Caco-2 (cell line): ENCODE measurements at places on chromosomes 2 and 18.

DNA sequence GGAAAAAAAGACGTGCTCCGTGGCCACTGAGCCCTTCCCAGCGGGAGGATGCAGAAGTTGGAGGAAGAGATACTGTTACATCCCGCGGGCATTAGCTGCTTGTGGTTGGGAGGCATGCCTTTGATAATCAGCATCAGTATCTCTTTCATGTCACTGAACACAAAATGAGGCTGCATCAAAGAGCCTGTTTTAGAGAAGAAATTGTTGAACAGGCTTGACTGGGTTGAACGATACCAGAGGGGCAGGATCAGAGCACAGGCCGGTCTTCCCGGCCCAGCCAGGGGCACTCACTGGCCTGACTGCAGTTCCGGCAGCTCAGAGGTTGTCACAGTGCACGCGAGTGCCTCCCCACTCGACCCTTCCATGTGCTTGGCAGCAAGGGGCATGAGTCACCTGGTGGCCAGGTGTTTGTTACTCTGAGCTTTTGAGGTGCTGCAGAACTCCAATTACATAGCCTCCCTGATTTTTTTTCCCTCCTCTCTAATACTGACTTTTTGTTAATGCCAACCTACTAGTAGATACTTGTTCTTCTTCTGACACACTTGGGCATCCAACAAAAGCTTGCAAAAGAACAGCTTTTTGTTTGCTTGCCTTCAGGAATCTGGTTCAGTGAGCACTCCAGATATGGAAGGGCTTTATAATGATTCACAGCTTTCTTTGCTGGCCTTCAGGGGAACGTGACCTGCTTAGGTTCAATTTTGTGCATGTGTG lies 121.6 kb downstream of the VAPA start:
- DNase-seq: peak; percentile 24

GRCh38 chr2:43276962-43277391 lies 50.6 kb upstream of the ZFP36L2 start:
- DNase-seq: no peak

GRCh38 chr2:160156100-160156499 lies 44.0 kb downstream of the ITGB6 start:
- no peak for DNase-seq

DNA sequence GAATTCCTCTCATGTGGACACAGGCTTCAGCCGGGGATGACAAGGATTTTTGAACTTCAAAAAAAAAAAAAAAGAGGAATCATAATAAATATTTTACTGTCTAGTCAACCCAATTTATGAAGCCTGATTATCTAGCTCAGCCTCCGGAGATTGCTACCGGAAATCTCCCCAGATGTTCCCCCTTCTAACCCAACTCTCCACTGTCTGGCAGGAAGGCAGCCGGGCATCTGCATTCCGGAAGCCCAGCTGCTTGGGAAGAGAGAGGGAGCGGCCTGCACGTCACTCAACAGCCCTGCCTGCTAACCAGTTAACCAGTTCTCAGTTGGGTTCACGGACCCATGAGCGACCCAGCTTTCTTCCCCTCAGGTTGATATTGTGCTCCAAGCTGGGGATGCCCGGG lies 87.2 kb upstream of the POU3F3 start:
- no peak for DNase-seq

DNA sequence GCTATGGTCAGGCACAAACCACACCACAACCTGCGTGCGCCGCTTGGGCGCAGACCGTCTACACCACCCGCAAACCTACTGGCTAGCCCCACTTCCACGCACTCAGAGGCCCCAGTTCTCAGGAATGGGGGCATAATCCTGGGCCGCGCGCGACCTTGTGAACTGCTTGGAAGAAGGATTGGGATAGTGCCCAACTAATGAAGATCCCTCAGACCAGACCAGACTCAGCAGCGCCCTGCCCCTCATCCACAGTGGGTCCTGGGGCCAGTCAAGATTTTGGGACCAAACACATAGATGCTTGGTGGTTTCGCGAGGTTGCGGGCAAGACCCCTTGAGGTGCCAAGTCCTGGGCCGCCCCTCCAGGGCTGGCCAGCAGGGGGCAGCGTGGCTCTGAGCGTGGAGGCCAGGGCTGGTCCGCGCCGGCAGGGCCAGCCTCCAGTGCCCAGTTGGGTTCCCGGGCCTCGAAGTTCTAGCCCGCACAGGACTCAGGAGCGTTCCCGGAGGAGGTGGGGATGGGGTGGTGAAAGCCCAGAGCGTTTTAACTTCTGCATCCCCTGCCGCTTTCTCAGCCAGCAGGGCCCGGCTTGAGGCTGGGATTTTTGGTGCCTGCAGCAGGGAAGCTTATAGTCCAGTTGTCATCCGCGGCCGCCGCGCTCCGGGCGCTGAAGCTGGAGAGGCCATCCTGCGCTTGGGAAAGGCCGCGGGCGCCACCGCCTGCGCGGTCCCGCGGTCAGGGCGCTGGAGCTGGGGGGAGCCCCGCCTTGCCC lies 8.3 kb downstream of the OSR1 start:
- peak; percentile 31 for DNase-seq

DNA sequence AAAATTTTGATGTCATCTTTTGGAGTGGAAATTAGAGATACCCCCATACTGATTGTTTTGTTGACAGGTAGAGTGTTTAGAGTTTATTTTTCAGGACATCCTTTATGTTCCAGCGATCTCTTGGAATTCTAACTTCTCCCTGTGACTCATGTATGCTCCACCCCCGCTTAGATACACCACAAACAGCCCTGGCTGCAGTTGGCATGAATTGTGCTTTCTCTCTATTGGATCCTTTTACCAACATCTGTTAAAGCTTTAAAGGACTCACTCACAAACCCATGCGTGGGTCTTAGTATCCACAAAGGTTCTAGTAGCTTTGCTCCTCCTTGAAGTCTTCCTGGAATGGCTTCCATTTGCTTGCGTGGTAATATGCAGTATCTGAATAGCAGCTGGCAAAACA lies 409.5 kb upstream of the POU3F3 start:
- DNase-seq: no peak

GRCh38 chr2:215136669-215137328 lies 1.6 kb downstream of the ABCA12 start:
- no peak for DNase-seq

- DNase-seq: no peak
Observed at GRCh38 chr18:10245031-10245845, 209.2 kb upstream of the APCDD1 start.

DNA sequence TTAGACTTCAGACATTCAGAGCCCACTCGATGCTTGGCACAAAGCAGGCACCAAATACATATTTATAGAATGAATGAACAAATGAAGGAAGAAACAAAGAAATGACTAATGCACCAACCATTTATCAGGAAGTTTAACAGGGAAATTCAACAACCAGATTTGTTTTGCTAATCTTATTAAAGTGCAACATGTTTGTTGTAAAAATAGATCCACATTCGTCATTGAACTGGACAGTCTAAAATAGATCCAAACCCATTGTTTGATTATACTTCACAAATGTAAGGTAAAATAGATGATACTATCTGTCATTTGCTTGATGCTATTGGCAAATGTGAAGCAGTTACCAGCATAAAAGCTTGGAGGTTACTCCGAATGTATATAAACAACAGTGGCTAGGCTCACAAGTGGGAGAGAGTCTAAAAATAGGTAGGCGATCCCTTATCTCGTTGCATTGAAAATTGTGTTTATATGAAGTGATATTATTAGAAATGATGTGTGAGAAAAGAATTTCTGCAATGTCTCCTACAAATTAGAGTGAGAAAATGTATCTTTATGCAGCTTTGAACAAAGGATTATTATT lies 246.2 kb downstream of the NEDD4L start:
- no peak for DNase-seq

DNA sequence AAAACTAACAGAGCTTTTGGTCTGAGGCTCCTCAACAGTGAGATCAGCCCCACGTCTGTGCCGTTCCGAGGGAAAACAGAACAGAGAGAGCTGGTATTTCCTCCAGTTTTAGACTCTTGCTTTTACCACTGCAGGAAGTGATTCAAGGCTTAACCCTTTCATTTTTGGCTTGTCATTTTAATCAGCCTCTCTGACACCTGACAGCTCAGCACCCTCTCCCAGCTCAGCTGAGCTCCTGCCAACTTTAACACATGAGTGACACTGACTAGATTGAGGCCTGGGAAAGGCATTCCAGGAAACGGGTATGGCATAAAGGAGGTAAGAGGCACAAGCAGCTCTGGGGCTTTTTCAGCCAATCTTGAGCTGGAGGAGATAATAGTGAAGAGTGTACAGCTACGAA lies 239.4 kb upstream of the SKOR2 start:
- DNase-seq: no peak

GRCh38 chr2:86577817-86578456 lies 14.7 kb upstream of the CHMP3 start:
- DNase-seq: no peak

DNA sequence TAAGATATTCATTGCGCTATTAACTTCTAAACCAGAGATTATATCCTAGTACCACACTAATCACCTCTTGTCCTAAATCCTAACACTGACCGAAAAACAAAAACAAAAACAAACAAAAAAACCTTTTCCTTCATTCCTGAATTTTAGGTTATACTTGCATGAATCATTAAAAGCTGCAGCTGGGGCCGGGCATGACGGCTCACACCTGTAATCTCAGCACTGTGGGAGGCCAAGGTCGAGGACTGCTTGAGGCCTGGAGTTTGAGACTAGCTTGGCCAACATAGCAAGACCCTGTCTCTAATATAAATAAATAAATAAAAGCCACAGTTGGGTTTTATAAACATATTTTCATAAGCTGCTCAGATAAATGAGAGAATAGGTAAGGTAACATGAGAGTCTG lies 60.0 kb downstream of the GDF7 start:
- no peak for DNase-seq

- DNase-seq: no peak
Observed at GRCh38 chr2:84855731-84856130, 25.2 kb downstream of the TRABD2A start.

DNA sequence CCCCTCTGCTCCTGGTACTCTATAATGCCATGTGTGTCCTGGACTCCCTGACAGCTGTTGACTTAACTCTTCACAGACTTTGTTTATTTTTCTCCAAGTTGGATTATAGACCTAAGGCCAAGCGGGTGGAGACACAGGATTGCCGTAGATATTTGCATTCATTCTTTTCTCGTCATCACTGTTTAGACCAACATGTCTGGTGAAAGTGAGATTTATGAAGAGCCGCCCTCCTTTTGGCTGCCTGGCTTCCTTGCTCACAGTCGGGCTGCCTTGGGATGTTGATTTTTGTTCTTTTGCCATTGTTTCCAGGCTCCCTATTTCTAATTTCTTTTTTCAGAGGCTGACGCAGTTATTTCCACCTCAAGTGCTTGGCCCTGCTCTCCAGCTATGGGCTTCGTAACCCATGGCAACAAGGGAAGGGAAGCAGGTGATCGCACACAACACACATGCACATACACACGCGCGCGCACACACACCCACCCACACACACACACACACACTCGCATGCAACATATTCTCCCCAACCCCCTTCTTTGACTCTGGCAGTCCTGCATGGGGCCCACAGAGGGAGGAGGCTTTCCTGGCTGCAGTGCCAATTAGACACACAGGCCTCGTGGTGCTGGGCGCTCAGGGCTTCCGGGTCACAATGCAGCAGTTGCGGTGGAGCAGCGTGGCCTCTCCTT lies 296.5 kb downstream of the MTX2 start:
- no peak for DNase-seq

- no peak for DNase-seq
Observed at GRCh38 chr2:74094291-74094690, 53.4 kb downstream of the BOLA3 start.

DNA sequence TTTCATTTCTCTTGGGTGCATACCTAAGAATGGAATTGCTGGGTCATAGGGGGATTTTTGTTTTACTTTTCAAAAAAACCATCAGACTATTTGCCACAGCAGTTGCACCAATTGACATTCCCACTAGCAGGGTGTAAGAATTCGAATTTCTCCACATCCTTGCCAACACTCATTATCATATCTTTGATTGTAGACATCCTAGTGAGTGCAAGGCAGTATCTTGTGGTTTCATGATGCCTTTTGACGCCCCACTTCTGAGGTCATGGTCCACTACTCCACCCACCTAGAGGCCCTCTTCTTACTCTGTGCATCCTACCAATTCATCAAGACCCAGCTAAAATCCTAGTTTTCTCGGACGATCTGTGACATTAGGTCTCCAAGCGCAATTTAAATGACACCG lies 161.9 kb downstream of the MYO5B start:
- DNase-seq: no peak

DNA sequence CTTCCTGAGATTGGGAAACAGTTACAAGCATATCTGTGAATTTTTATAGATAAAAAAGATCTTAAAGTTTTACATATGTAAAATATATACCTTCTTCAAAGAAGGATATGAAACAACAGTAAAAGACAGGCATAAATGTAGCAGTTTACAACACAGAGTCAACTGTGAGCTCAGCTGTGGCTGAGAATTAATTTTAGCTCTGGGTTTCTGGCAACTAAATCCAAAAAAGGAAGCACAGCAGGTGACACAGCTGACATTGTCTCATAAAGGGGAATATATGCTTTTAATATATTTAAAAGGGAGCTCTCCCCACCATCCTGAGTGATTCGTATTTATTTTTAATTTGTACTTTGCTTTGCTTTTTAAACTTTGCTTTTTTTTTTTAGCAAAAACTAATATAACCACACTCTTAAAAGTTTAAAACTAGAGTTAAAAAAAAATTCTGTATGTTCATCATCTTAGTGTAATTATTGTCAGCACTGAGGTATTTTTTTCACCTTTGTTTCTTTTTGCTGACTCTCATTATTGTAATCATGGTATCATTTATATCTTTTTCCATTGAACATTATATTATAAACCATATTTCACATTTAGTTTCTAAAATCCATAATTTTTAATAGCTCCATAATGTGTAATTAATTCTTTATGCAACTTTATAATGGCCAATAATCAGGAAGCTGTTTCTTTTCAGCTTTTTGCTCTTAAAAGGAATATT lies 6.7 kb downstream of the TUBB6 start:
- no peak for DNase-seq

DNA sequence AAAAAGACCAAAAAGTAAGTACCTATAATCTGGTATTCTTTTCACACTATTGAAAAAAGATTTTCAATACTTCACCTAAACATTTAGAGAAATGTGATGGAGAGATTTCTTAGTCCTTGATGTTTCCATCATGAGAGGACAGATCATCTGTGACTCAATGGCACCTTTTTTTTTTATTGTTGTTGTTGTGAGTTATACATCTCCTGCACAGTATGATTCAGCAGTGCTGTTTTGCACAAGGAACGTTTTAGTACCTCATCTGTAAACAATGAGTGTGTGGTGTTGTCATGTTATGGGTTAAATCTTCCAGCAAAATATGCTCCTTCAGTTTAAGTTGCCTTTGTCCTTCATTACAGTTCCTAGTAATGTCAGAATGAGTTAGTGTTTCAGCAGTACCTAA lies 2.2 kb downstream of the KIAA1328 start:
- no peak for DNase-seq

GRCh38 chr18:42578792-42579191 lies 536.7 kb downstream of the RIT2 start:
- no peak for DNase-seq
